ENCODE measurements at places on chromosomes 2 and 18.

- DNase-seq: no peak
These were observed 67.6 kb downstream of the FEZ2 start for GRCh38 chr2:36530178-36530982.

DNA sequence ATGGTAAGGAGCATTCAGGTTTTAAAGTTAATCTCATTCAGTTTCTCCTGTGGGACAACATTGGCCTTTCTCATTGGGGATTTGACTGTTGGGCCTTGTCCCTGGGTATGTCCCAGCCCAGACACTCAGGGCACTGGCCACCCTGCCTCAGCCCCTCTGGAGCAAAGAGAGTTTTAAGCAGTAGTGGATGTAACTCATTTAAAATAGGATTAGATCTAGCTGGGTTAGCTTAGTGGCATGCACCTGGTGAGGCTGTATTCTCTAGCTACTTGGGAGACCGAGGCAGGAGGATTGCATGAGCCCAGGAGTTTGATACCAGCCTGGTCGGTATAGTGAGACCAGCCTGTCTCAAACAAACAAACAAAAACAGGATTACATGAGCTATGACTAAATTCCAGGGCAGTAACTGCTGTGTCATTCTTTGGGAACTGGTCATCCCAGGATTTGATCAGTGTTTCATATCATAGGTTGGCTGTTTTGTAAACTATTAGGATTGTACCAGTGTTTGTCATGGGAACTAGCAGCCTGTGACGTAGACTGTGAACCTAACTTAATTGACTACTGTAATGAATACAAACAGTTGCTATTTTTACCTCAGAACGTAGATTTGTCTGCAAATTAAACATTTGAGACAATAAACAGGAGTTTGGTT lies 12.5 kb downstream of the INPP4A start:
- no peak for DNase-seq

GRCh38 chr2:238947243-238947760 lies 99.4 kb downstream of the TWIST2 start:
- DNase-seq: no peak

DNA sequence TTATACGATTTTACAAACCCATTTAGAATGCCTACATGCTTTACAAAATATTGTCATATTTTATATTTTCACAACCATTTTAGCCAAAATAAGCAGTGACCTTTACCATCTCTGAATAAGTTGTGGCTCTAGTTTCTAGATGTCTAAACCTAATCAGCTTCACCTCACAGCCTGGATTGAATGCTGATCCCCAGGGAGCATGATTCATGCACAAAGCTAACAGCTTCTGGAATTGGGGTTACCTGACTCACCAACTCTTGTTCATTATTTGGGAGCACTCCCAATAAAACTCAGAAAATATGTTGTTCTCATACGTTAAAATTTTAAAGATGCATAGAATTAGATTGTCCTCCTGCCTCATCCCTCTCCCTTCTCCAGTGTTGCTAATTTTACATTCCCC lies 611.7 kb upstream of the NETO1 start:
- no peak for DNase-seq

- DNase-seq: no peak
These were observed 23.0 kb downstream of the TMEM247 start for GRCh38 chr2:46502291-46502885.

DNA sequence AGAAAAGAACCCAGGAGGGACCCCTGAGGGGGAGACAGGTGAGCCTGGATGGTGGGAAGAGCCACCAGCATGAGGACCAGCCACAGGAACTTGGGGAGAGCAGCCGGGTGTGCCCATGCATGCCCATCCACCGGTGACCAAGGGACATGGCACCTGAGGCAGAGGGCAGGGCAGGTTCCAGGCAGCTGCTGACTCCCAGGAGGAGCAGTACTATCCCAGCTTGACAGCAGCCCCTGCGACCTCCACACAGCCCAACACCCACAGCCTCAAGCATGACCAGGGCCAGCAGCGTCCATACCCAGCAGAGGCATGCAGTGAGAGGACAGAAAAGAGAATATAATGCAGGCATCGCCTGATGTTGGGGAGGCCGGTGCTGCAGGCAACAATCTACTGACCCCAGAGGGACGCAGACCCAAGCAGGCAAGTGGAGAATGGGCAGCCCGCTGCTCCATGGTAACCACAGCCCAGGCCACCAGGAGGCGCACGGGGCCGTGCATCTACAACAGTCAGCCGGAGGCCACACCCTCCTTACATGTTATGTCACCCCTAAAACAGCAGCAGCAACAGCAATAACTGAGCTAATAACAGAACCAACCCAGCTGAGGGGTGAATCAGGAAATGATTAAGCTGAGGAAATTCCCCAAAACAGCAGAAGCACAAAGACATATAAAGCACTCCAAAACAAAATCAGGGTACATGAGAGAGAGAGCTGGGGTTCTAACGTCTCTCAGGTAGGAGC lies 44.1 kb downstream of the ANKMY1 start:
- DNase-seq: peak; percentile 77

- no peak for DNase-seq
These were observed at the start of gene CTAGE1 for GRCh38 chr18:22417496-22418188. TSS of gene CTAGE1 (minus strand) at chr18:22417915. CDS start at chr18:22417811, 104 bp downstream.

DNA sequence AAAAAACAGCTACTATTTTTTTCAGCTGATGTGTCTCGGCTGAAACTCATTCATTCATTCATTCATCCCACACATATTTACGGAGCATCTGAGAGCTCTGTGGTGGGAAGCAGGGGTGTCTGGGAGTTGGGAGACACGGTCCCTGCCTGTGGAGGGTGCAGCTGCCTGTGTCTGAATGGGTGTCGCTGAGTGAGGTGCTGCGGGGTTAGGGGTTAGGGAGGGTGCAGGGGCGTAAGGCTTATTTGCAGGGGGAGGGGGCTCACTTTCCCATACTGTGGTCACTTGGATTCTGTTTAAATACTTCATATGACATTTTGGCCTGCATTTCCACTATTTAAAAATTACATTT lies 89.4 kb upstream of the ASB18 start:
- DNase-seq: no peak

DNA sequence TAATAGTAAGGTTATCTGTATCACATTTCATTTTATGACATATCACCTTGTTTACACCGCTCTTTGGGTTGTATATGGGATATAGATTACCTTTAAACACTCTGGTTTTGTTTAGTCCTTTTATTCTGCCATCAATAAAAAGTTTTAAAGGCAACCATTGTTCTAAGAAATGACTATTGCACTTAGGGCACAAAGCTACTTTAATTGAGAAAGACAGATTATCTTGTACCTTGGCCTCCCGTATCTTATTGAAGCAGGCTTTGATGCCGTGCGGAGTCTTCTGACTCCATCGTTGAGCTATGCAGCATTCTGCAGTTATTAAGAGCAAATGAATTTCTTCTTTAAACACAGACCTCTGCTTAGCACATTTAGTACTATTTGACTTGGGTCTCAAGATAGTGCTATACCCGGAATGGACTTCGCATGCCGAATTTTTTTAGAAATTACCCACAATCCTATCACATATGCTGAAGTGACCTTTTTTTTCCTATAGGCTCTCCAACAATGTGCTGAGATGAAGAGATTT lies 16.7 kb downstream of the PKDCC start:
- no peak for DNase-seq

DNA sequence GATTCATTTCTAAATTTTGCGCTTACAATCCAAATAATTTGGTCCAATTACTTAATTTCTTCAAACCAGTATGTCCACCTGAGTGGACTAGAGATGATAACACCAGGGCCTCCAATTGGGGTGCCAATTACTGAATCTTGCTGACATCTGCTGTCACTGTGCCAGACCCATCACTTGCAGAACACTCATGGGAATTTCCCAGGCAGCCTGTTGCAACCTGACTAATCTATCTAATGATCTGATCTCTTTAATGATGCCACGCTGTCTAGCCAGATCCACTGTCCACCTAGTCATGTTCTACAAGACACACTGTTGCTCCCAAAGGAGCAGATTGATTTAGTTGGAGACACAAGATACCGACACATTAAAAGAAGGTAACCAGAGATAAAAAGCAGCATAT lies 11.8 kb upstream of the LRP1B start:
- no peak for DNase-seq

- DNase-seq: no peak
These were observed 299.4 kb upstream of the ID2 start for GRCh38 chr2:8382485-8382884.

DNA sequence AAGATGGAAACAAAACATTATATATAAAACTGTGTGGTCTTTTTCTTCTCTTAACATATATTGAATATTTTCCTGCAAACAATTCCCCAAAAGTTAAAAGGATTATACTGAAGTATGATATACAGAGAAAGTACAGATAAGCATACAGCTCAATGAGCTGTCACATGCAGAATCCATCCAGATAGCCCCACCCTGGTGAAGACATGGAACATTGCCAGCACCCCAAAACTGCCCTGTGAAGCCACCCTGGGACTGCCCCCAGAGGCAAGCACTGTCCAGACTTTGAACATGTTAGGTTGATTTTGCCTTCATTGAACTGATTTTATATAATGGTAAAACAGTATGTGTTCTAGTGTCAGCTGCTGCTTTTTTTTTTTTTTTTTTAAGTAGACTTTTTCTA lies 112.3 kb upstream of the IL1R2 start:
- no peak for DNase-seq

- no peak for DNase-seq
These were observed 100.0 kb downstream of the BAZ2B start for GRCh38 chr2:159516241-159516758.

DNA sequence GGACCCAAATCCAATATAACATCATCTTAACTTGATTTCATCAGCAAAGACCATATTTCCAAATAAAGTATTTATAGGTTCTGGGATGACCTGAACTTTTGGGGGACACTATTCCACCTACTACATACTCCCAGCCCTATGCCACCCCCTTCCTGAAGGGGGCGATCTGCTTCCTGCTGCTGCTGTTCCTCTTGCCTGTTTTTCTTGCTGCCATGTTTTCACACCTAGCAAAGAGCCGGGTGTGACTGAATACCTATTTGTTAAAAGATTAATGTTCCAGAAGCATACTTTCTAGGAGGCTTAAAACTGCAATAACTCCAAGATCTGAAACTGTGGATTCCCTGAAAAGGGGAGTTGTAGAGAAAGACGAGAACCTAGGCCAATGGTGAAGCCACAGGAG lies 89.7 kb downstream of the ICOS start:
- DNase-seq: no peak

GRCh38 chr18:58716060-58716756 lies 44.9 kb downstream of the MALT1 start:
- DNase-seq: no peak

- DNase-seq: no peak
These were observed 359.3 kb downstream of the TMEM182 start for GRCh38 chr2:103121106-103121505.

DNA sequence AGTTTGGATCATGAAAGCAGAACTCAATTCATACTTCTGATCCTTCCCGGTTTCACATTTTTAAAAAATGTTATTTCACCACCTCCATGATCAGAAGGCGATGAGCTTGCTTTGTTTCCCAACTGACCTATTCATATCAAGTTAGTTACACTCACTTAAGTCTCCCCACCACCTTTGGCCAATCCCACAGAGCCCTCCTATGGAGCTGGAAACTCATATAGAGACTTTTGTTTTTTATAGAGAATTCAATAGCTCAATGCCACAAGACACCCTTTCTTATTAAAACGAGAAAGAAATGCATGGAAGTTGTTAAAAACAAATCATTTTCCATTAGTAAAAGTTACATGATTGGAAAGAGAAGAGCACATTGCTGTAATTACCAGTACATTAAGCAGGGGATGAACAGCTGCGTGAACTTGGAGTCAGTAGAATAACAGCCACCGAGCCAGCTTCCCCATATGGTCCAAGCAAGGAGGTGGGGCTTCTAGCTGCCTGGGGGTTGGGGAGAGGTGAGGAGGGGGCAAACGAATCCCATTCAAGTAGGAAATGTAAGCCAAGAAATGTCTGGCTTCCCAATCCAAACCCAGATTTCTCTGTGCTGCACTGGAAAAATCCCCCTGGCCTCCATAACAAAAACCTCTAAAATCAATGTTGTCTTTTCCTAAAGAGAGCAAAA lies 614.5 kb downstream of the IRS1 start:
- DNase-seq: no peak

DNA sequence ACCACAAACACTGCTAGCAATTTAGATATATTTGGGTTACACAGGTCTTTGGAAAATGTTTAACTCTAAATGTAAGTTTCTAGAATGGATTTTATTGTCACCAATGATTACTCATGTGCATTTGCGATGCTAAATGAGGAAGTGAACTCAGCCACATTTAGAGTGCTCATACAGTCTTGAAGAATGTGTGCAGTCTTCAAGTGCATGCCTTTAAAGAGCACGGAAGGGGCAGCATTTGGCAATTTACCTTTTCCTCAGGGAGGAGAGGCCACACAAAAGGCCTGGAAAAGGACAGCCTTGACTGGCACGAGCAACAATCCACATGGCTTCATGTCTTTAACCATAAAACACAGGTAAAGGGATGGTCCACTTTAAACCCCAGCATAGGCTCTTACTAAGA lies 78.5 kb upstream of the STK17B start:
- no peak for DNase-seq

GRCh38 chr2:64108666-64109241 lies 35.5 kb downstream of the PELI1 start:
- no peak for DNase-seq

DNA sequence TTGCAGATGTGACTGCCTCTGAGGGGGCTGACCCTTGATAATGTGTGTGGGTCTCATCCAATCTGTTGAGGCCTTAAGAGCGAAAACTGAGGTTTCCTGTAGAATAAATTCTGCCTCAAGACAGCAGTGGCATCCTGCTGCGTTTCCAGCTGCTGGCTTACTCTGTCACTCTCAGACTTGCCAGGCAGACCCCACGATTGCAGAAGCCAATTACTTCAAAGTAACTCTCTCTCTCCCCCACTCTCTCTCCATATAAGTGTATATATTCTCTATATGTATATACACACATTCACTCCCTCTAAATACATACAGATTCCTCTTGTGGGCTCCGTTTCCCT lies 152.5 kb upstream of the ALKAL2 start:
- DNase-seq: no peak

DNA sequence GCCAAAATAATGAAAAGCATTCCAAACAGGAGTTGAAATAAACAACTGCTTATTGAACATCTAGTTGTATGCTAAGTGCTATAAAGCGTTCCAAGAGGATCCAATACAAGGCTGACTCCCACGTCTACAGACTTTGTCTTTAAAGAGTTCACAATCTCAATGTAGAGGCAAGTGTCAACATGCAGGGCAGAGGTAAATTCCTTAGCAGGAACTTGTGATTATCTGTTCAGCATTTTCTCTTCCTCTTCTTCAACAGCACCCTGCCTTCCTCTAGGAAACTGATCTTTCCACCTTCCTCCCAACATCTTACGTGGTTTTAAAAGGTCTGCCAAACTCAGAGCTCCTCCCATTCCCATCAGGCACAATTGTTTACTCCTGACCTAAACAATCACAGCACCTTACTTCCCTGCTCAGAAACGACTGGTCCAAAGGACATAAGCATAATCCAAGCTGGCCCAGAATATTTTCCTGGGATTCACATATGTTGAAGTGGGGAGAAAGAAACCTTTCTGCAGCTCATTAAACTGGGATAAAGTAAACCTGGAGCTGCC lies 83.9 kb downstream of the ITSN2 start:
- no peak for DNase-seq

GRCh38 chr2:2694746-2695145 lies 363.7 kb upstream of the MYT1L start:
- DNase-seq: no peak

- no peak for DNase-seq
These were observed 9.4 kb upstream of the SIX3 start for GRCh38 chr2:44932079-44932478.

GRCh38 chr2:118177884-118178283 lies 89.6 kb downstream of the INSIG2 start:
- no peak for DNase-seq

- DNase-seq: no peak
These were observed 69.0 kb downstream of the RBM43 start for GRCh38 chr2:151192681-151193080.

- DNase-seq: peak; percentile 64
These were observed 11.6 kb downstream of the CFLAR start for GRCh38 chr2:201127570-201127969.

Data from stimulated activated CD4-positive, alpha-beta T cell treated with anti-CD3 and anti-CD28 coated beads, Interleukin-4, amount 100 ng/mL, for 4 hours (primary cell).